ENCODE measurements at places on chromosomes 13 and 19.

DNA sequence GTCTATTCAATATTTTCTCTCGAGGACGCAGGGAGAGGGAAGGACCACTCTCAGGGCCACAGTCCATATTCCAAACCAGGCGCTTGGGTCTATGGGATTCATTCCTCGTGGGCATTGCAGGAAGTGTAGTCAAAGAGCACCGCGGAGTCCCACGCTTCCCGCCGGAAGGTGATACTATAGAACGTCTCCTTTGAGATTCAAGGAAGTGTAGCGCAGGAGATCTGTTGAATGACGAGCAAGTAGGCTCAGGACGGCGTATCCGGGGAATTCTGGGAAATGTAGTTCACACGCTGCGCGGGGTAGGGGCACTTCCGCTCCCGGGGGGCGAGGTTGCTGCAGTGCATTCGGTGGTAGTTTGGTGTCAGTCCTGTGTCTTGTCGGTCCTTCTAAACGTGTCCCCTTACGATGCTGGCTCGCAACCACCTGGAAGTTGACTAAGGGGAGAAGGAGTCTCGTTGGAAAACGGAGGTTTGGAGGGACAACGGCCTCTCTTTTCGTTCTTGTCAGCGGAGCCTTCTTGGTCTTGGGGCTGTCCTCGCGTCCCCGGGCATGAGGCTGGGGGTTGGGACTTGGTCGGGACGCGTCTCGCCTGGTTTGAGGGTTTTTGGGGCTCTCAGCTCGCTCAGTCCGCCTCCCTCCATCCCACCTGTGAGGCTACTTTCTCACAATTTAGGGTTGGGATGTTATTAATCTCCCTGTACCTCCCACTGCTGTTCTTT lies at the start of gene ZNF284:
TSS of gene ZNF284 (plus strand) at position 336 of the 719 bp plus-strand sequence. CDS start 4,231 bp downstream, outside the sequence.
- peak; percentile 94 for DNase-seq

DNA sequence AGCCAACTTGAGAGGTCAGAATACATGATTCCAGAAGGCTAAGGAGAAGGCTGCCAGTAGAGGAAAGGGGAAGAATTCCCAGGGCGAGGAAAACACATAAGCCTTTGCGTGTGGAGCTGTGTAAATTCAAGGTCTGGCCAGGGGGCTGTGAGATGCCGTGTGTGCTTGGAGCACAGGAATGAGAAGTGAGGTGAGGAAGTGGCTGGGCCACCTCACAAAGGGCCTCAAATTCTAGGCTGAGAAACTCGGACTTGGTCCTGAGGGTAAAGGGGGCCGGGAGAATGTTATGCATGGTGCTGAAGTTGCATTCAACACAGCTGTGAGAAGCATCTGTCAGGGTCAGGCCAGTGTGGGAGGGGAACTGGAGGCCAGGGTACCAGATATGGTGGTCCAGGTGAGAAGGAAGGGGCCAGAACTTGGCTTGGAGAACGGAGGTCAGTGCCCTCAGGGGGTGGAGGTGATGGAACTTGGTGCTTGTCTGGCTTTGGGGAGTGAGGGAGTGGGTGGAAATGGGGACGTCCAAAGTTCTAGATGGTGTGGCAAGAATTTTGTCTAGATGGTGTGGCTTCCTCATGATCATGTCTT lies 4.9 kb upstream of the ZNF580 start:
- peak; percentile 20 for DNase-seq

DNA sequence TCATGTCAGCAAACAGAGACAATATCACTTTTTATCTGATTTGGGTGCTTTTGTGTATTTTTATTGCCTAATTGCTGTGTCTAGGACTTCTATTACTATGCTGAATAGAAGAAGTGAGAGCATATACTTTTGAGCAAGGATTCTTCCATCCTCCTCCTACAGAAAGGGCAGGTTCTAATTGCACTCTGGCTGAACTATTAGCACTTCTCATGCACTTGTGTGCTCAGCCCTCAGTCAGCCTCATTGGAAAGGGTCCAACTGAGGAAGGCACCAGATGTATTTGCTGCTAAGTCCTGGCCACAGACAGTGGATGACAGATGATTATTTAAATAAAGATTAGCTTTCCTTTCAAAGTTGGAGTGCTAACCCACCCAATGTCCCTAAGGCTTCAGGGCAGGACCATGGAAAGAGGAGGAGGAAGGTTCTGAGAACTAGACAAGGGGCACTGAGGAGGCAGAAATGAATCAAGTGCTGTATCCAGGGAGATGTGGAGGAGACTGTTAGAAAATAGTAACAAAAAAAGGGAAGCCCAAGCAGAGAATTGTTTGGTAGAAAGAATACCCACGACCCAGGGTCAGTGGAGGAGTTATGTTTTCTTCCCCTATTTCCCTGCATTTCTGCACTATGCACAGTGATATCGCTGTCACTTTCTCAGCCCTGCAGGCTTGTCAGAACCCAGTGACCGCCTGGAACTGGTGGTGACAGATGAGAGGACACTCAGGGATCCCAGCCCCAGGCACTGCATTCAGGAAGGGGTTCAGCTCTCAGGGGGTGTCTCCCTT lies 8.0 kb downstream of the LILRB4 start:
- DNase-seq = no peak

DNA sequence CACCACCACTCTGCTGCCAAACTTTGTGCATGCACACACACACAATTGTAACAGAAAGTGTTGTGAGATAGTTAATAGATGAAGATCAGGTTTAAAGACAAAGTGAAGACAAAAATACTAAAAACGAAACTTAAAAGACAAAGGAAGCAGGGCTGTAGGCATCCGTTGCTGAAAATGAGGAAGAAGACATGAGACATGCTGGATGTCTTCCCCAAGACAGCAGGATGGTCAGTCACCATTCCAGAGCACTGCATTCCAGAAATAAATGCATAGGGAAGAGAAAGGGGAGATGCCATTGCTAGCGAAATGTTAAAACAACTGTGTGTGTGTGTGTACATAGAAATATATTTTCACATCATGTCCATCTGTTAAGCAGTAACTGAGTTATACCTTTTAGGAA lies 520.1 kb downstream of the SUCLA2 start:
- DNase-seq = no peak

DNA sequence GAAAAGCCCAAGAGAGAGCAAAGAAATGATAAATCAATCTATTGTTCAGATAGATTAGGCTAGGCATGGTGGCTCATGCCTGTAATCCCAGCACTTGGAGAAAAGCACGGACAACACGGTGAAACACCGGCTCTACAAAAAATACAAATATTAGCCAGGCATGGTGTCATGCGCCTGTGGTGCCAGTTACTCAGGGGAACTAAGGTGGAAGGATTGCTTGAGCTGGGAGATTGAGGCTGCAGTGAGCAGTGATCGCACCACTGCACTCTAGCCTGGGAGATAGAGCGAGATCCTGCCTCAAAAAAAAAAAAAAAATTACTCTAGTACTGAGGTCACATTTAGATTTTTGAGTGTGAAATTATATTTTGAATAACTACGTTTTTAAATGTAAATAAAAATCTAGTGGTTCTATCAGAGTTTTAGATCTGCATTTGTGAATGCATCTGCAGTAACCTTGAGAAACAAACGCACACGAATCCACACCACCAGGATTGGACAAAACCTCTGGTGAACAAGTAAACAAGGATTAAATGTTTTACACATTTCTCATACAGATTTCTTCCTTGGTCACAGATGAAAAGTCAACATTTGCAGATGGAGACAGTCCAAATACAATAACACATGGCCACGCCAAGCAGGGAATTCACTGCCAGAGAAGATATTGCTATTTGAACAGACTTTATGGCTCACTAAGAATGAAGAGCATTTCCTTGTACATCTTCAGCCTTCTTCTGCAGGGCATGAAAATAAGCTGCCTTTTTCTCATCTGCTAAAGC lies 917.6 kb downstream of the PCDH9 start:
- DNase-seq = no peak

- no peak for DNase-seq
These were observed 117.7 kb downstream of the FREM2 start for GRCh38 chr13:38804536-38804935.

- peak; percentile 72 for DNase-seq
These were observed 224.4 kb downstream of the LACC1 start for GRCh38 chr13:44104197-44104490.

DNA sequence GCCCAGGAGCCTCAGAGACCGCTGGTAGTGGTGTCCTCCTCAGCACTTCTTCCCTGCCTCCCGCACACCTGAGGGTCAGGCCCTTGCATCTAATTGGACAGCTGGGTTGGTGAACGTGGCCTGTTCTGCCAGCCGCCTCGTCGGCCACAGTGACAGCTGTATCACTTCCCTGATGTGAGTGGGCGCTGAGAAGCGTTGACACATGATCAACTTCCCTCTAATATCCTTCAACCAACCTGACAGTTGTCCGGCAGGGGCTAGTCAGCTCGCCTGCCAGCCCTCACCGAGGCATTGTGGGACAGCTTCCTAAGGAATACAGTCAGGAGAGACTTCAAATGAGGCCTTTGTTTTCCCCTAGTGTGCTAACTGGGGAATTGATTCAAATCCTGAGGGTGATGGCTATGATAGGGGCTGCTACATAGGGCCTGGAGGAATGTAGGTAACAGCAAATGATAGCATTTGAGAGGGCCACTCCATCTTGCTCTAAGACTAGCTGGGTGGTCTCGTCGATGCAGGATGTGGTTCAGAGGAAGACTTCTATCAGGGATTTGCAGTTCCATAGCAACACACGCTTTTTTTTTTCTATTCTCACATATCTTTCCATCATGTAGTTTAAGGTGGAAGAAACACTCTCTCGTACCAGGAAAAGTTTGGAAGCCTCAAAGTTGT lies 230.8 kb downstream of the TSHZ3 start:
- DNase-seq = no peak

DNA sequence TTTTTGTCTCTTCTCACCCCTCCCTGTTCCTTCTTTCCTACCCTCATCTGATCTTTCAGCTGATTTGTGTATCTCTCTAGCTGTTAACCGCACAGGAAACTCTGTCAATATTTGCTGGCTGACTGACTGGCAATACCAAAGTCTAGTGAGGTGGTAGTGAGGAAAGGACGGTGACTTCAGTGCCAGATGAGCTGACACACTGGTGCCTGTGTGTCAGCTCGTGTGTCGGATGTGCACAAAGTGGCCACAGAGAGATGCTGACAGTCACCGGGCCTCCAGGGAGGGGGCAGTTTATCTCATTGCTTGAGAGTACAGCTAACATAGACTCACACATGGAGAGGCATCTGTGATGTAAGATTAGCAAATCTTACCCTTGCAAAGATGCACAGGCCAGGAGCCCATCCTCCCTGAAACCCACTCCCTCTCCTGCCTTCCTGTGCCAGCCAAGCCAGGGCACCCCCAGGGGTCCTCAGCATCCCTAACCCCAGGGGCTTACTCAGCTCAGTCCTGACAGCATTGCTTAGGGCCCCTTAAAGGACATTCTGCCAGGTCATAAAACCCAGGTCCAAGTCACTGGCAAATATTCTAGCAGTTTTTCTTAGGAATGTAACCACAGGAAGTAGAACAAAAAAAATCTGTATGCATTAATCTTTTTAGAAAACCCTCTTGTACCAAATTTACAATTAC lies 80.2 kb downstream of the SHISA2 start:
- DNase-seq = no peak

- no peak for DNase-seq
These were observed 9.3 kb upstream of the CEACAM7 start for GRCh38 chr19:41697198-41697855.

DNA sequence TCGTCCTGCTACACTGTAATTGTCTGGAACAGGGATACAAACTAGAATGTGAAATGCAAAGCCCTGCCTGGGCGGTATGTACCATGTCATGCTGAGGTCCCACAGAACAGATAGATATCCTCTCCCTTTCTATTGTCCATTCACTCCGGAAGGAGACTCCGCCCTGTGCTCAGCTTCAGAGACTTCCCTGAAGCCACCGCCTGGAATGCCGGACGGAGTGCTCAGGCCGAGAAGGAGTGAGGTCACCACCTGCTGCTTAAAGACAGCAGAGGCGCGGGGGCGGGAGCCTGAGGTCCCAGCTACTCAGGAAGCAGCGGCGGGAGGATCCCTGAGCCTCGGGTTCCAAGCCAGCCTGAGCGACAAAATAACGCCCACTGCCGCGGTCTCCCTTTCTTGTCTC lies 890 bp upstream of the ZNF611 start:
- DNase-seq = peak; percentile 72

- no peak for DNase-seq
These were observed 575.8 kb downstream of the DACH1 start for GRCh38 chr13:71290963-71291841.

DNA sequence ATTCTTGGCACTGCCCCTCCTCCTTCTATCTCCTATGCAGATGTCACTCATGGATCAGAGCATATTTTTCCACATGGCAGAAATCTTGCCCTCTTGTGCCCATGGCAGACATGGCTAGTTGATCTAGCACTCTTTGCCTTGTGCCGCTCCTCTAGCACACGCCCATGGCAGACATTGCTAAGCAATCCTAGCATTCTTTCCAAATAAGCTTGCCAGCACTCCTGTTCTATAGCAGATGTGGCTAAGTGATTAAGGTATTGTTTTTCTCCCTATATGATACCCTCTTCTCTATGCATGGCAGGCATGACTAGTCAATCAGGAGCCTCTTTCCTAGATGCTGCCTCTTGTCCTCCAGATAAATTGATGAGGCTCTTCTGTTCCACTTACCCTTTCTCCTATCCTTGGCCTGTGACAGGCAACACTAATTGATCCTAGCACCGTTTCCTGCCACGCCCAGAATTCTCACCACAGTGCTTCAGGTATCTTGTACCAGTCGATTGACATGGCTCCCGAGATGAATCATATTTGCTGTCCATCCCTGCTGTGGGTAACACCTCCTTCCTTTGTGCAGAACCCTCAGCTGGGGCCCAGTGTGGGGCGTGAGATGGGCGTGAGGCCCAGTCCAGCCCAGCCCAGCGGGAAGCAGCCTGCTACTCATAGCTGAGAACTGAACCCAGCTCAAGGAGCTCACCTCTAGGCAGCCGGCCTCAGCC lies 26.9 kb downstream of the TMED1 start:
- no peak for DNase-seq

GRCh38 chr13:43316946-43317353 lies 293.6 kb downstream of the DNAJC15 start:
- DNase-seq = peak; percentile 84

DNA sequence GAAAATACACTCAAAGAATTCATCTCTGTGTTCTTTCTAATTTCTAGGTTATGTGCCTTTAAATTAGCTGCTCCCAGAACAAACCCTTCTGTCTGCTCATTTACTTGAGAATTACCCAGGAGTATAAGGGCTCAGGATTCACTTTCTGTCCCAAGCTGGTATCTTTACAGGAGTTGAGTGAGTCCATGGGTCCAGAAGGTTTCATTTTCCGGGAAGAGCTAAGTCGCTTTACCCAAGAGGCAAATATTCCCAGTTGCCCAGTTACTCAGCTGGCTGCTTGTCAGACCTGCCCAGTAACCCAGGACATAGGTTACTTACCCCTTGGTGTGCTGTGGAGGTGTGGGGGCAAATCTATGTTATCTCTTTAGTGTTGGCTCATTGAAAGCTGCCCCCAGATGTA lies 47.3 kb downstream of the DHRS12 start:
- no peak for DNase-seq
